ENCODE measurements at places on chromosomes 11 and 22.

- no peak for DNase-seq
Measured at GRCh38 chr11:116170526-116171120, 602.2 kb downstream of the BUD13 start.

DNA sequence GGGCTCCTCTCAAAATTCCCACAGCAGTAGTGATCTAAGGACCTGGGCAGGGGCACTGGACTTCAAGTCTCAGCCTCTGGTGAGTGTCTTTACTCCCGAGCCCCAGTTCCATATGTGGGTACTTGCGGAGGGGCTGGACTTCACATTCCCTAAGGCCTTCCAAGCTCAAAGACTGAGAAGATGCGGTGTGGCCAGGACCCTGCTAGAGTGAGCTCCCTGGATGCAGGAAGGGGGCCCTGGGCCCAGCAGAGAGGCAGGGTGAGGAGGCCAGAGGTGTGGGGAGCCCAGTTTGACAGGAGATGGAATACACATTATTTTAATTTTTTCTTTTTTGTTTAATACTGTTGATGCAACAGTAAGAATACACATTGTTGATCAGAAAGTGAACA lies 83.7 kb downstream of the IGLL1 start:
- no peak for DNase-seq

DNA sequence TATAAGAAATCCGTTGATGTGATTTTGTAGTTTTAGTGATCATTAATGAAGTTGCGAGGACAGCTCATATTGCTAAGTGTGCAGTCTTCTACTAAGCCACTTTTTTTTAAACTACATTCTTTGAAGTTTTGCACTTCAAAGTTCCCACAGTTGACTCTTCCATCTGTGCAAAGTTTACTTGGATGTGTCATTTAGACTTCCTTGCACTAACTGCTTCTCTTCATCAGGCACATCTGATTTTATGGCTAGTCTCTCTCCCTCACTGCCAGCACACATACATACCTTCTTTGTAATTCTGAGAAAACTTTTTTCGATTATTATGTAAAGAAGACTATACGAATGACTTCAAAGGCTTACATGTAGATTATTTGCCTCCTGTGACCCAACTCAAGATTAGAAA lies 250.0 kb downstream of the DYNC2H1 start:
- DNase-seq, result no peak

- DNase-seq, result no peak
Measured at GRCh38 chr11:75781831-75782230, 13.3 kb downstream of the DGAT2 start.

- no peak for DNase-seq
Measured at GRCh38 chr11:67448220-67448609, 4.3 kb downstream of the GPR152 start.

GRCh38 chr11:125337836-125338834 lies 157.9 kb downstream of the FEZ1 start:
- DNase-seq, result no peak

DNA sequence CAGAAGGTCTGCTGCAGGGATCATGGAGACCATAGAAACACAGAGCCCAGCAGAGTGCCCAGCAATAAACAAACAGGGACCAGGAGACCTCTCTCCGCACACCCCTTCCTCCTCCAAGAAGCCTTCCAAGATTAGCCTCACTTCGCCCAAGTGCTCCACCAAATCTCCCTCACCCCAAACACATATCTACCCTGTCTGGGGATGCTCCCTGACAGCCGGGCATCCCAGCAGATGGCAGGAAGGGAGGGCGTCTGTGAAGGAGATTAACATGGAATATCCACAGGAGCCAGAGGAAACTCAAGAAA lies 26.5 kb downstream of the ARAP1 start:
- DNase-seq, result no peak

- no peak for DNase-seq
Measured at GRCh38 chr11:64438986-64439771, 80.2 kb downstream of the RPS6KA4 start.

DNA sequence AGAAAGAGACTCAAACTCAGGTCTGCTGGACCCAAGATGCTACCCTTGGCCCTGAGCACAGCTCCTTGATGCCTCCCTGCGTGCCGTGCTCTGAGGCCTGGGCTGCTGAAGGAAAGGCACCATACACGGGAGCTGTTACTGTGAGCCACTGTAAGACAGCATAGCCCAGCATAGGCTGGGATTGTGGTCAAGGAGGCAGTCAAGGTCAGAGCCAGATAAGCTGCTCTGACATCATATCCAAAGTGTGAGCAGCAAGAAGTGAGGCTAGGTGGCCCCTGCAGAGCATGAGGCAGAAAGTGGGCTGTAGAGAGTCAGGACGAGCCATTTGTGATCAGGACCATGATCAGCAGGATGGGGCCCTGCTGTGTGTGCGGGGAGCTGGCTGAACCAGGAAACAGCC lies 7.7 kb downstream of the SLC22A8 start:
- no peak for DNase-seq

- DNase-seq, result no peak
Measured at GRCh38 chr22:42468841-42469240, 36.6 kb upstream of the NFAM1 start.

GRCh38 chr11:1453611-1454034 lies 33.0 kb downstream of the MOB2 start:
- DNase-seq, result no peak

- no peak for DNase-seq
Measured at GRCh38 chr22:43520632-43521039, 108.8 kb downstream of the MPPED1 start.

- no peak for DNase-seq
Measured at GRCh38 chr11:78355309-78355705, 62.3 kb downstream of the GAB2 start.

DNA sequence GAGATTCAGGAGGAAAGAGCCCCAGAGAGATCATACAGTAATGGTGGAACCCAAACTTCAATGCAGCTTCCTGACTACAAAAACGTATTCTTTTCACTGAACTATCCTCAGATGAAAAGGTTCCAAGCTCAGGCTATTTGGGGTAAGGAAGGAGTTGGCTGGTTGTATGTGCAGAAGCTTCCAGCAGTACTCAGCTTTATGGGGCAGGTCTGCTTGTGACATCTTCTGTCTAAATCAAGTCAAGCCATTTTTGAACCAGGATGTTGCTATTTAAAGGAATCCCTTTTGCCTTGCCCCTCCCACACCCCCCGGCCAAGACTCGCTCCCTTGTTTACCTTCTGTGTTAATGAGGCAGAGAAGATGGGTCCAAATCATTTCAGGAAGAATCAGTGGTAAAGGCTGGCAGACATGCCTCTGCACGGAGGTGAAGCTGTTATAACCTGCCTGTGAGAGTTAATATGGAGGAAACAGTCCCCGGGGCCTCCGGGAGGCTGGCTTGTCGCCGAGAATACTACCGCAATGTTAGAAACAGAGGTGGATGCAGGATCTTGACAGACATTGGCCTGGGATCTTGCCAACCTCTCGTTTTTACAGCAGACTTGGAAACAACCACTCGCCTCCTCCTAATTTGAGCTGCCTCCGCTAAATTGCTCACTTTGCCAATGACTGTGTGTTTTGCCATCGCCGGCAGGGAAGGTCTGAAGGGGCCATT lies 45.4 kb downstream of the TIMP3 start:
- no peak for DNase-seq

All from stimulated activated CD8-positive, alpha-beta memory T cell treated with anti-CD3 and anti-CD28 coated beads, Interleukin-2, amount 100 ng/mL, for 48 hours (primary cell).